Epithelial cell of prostate (primary cell): ENCODE measurements at places on chromosomes 4 and X.

GRCh38 chr4:54144661-54145171 lies 44.8 kb downstream of the GSX2 start:
- DNase-seq, result no peak

- DNase-seq, result peak; percentile 58
Measured at GRCh38 chrX:46770817-46771163, 11.9 kb upstream of the SLC9A7 start.

DNA sequence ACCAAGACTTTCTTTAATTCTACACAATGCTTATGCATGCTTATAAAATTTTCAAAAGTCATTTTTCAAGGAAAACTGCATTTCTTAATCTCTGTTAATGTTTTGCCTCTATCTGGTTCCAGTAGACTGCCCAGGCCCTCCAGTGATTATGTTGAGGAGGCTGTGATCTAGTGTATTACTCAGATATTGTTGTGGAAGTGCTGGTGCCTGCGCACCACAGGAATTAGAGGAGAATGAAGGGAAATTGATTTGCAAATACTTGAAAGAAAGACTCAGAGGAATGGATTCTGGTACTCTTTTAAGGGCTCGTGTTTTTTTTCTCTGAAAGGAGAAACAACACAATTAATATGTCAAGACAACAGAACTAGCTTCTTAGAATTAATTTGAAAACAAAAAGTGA lies 1015.1 kb downstream of the RPA4 start:
- DNase-seq, result no peak

- no peak for DNase-seq
Measured at GRCh38 chrX:153687121-153688039, at the start of gene SLC6A8. TSS of gene SLC6A8 (plus strand) at chrX:153687926. CDS start at chrX:153688575, 649 bp downstream.

- no peak for DNase-seq
Measured at GRCh38 chr4:146182443-146182842, 6.9 kb downstream of the LSM6 start.

DNA sequence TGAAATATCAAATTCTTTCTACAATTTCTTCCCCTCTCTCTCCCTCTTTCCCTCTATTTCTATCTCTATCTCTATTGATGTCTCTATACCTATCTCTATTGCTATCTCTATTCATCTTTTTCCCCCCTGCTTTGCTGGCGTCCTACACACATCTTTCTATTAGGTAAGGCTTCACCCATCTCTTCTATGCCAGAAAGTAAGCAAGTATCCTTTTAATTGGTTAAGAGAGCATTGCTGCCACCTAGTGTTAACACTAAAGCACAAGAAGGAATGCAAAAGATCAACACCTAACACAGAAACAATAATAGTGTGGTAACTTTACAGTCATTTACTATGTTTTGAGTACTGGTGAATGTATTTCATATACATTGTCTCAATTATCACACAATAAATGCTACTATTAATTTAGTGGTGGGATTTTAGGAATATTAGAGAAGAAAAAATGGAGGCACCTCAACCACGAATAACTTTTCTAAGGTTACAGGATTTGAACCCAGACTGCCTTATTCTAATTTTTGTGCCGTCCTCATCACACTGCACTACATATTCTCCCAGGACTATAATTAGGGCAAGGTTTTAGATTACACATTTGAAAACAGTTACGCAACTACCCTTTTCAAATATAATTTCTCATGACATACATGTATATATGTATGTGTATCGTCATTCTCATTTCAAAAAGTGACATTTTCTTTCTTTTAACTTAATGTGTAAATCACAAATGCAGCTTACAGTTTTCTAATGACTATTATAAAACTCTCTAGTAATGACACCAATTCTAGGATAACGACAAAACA lies 3.7 kb upstream of the C4orf36 start:
- no peak for DNase-seq

- DNase-seq, result no peak
Measured at GRCh38 chr4:150510176-150510865, 71.6 kb upstream of the MAB21L2 start.

GRCh38 chr4:67106861-67107460 lies 438.3 kb downstream of the CENPC start:
- no peak for DNase-seq
